ELR (cell line): ENCODE measurements at places on chromosomes 13 and 19.

DNA sequence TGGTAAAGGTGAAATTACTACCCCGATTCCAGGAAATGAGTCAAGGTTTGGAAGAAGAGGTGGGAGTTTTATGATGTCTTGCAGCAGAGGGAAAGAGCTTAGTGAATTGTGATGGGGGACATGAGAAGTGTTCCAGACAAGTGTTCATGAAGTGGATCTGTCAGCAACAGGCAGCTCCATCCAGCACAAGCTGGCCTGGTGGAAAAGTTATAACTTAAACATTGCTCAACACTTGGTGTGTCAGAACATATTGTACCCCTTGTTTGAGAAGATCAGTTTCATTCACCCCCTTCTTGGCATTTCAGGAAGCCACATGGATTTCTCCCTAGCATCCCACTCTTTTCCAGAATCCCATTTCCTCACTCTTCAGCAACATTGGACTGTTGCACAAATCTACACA lies 222.0 kb downstream of the B3GLCT start:
- no peak for DNase-seq

DNA sequence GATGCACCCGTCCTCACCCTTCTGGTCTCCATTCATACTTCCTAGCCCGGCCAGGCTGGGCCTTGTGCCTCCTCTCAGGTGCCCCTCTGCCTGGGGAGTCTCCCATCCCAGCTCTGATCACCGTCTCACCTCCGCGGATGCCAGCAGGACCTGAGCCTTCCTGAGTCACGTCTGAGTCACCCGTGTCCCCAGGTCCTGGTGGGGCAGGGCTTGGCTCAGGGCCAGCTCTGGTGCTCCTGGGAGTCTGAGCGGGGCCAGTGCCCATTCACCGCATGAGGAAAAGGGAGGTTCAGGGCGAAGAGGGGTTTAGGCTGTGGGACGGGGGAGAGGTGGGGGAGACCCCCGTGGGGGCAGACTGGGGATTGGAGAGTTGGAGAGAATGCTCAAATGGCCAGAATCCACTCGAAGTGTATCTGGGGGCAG lies 593 bp downstream of the ATP8B3 start:
- DNase-seq, result peak; percentile 88

- DNase-seq, result no peak
Measured at GRCh38 chr13:59710996-59711701, 452.6 kb downstream of the DIAPH3 start.

- DNase-seq, result peak; percentile 26
Measured at GRCh38 chr13:30759748-30760147, 24.4 kb downstream of the ALOX5AP start.

GRCh38 chr13:77033717-77034302 lies 6.9 kb upstream of the FBXL3 start:
- peak; percentile 70 for DNase-seq

- peak; percentile 70 for DNase-seq
Measured at GRCh38 chr13:104140552-104140951, 1074.3 kb upstream of the SLC10A2 start.

DNA sequence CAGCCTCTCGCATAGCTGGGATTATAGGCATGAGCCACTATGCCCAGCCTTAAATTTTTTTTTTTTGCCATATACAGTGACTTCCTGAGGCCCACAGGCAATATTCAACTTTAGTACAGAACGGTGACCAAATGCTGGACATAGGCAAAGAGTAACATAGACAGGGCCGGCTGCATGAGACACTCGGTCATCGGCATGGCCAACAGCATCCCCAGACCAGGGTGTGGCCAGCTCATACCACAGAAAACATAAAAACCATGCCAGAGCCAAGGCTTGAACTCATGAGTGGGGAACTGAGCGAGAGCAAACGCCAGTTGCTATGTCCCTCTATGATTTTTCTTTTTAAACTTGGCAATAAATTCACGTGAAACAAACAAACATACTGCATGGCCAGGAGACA lies 17.0 kb downstream of the KANK2 start:
- no peak for DNase-seq

GRCh38 chr13:40585911-40586471 lies 80.5 kb downstream of the FOXO1 start:
- peak; percentile 9 for DNase-seq

GRCh38 chr19:29664753-29665214 lies 477 bp upstream of the PLEKHF1 start:
- no peak for DNase-seq

GRCh38 chr19:51131780-51132680 lies 7.3 kb downstream of the SIGLEC9 start:
- peak; percentile 5 for DNase-seq

GRCh38 chr19:33208371-33208895 lies 14.3 kb downstream of the LRP3 start:
- no peak for DNase-seq
